Activated CD8-positive, alpha-beta memory T cell treated with anti-CD3 and anti-CD28 coated beads for 48 hours (primary cell): ENCODE measurements at places on chromosomes 5 and 9.

DNA sequence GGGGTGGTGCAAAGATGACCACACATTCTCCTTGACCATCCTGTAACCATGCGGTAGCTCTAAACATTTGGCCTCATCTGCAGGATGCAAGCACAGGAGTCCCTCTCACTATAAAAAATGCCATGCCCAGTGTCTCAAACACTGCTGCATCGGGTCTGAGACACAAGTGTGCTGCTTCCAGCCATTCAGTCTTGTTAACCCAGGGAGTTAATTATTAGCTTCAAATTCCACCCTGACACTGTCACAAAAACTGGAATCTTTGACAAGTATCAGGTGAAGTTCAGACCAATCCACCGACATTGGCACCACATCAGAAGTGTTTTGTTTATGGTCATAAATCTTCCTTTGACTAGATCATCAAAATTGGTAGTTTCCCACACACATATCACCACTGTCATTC lies 119.1 kb upstream of the RASEF start:
- no peak for DNase-seq

GRCh38 chr9:126565336-126566128 lies 48.2 kb upstream of the LMX1B start:
- DNase-seq, result no peak

DNA sequence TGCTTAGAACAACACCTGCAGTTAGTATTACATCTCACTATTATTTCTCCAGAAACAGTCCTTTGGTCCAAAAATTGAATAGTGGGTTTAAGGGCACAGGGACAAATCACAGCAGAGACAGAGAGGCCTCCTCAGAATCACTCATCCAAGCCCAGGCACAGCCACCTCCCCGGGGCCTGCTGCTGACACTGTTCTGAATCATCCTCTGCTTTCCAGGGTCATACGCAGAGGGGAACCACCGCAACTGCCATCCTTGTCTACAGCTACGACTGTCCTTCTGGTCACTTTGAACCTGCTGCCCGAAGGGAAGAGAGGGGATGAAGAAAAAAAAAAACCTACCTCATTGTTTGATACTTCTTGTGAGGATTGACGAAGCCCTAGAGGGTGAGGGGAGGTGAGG lies 35.3 kb upstream of the MAN2A1 start:
- DNase-seq, result no peak

GRCh38 chr9:71355884-71356283 lies 234.5 kb upstream of the TRPM3 start:
- no peak for DNase-seq

- DNase-seq, result no peak
These were observed 128.9 kb upstream of the SPEF2 start for GRCh38 chr5:35488791-35489190.

DNA sequence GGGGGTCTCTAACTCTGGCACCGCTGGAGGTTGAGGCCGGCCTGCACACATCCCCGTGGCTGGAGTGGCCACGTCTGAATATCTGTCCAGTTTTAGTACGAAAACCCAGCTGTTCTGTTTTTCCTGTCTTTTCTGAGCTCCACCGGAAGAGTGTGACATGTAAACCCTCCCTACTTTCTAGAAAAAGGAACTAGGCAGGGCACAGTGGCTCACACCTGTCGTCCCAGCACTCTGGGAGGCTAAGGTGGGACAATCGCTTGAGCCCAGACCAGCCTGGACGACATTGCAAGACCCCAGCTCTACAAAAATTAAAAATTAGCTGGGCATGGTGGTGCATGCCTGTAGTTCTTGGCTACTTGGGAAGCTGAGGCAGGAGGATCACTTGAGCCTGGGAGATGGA lies 8.2 kb upstream of the PHYKPL start:
- no peak for DNase-seq

DNA sequence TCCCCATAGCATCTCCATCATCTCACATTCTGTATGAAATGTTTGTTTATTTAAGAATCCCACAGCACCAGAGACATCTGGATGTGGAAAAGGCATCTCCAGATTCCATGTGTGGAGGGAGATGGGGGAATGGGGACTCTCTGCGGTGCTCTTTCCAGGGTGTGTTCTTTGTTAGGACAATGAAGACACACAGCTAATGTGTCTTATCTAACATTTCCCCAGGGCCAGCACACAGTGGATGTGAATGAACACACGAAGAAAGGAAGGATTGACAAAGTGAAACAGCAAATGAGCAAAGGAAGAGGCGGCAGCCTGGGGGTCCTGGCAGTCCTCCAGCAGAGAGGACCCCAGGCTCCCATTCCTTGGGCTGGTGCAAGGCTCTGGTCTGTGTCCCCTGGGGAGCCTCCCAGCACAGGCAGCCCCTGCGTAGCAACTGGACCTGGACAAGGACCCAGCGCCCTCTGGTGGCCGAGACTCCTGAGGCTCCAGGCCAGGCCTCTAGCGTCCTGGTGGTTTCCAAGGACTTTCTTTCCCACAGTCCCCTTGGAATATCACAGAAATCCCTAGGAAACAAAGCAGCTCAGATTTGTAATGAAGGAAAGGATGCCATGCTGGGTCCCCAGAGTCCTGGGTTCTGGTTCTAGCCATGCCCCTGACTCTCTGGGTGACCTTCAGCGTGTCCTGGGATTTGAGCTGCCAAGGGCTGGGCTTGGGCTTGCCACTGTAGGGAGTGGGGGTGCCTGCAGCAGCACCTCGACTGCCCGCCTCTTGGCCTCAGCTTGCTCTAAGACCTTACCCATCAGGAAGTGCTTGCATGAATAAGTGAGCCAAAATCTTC lies 3.5 kb upstream of the PDLIM7 start:
- DNase-seq, result peak; percentile 88

DNA sequence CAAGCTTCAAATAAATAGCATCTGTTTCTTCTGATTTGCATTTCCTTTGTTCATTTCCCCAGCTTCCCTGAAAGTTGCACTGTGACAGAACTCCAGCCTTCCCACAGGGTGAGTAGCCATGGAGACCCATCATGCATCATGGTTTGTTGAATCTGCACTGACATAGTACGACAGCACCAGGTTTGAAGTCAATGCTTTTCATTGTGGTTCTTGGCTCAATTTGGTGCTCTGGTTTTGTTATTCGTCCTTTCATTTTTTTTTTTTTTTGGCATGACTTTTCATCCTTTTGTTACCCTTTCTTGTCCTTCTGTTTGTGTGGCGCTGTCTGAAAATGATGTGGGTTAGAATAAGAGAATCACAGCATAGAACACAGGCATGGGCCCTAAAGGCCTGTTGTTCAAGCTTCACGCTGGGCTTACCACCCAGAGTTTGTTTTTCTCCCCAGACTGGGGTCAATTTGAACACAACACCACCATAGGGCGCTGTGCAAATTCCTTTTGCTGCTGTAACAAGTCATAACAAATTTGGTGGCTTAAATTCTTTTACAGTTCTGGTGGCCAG lies 206.2 kb upstream of the CDH10 start:
- DNase-seq, result no peak

- DNase-seq, result no peak
These were observed 31.6 kb upstream of the ANGPTL2 start for GRCh38 chr9:127154003-127154389.

- no peak for DNase-seq
These were observed 139.9 kb downstream of the GPBP1 start for GRCh38 chr5:57313716-57314115.

- DNase-seq, result no peak
These were observed 202.8 kb downstream of the SNX18 start for GRCh38 chr5:54720341-54720740.

GRCh38 chr9:136543830-136544547 lies 1.9 kb downstream of the NOTCH1 start:
- no peak for DNase-seq

- DNase-seq, result no peak
These were observed 266.3 kb downstream of the RAB3C start for GRCh38 chr5:58849223-58849622.

DNA sequence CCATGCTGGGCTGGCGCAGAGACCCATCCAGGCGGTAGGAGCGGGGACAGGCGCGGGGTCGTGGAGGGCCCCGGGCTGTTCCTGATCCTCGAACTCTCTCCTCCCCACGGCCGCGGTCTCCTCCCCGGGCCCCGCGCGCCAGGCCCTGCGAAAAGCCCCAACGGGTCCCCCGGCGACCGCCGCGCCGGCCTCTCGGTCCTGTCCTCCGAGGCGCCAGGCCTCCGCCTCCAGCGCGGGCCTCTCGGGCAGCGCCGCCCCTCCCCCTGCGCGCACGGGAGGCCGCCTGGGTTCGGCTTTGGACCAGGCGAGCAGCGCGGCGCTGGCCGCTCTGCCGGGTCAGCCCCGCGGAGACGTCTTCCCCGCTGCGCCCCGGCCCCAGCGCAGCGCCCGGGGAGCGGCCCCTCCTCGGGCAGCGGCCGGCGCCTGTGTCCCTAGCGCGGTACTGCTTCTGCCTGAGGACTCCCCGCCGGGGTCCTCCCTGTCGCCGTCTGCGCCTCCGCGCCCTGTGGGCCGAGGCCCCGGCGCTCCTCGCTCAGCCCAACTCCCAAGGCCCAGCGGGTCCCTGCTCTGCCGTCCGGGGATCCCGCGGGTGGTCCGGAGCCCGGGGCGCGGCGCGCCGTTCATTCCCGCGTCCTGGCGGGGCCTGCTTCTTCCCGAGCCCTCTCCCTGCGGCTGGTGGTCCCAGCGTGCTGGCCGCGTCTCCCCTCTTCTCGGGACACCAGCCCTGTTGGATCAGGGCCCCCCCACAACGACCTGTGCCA lies 13.4 kb downstream of the COL23A1 start:
- DNase-seq, result no peak

GRCh38 chr5:79846198-79846521 lies 144.9 kb downstream of the MTX3 start:
- DNase-seq, result no peak

- DNase-seq, result no peak
These were observed 12.9 kb upstream of the SLCO6A1 start for GRCh38 chr5:102511666-102512065.

DNA sequence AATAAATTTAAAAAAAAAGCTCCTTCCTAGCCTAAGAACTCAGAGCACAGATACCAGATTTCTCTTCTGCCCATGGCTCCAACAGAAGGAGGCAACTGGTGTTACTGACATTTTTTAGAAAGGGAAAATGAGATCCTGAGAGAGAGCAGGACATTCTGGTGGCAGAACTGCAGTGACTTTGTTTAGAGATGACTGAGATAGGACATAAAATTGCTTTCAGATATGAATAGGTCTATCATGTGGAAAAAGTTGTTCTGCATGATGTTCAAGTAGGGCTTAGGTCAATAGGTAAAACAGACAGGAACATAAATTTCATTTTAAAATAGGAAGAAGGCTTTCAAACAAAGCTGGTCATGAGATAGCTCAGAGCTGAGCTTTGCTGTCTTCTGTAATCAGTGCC lies 49.6 kb downstream of the NIPAL4 start:
- no peak for DNase-seq

- no peak for DNase-seq
These were observed 369.8 kb upstream of the PDE4D start for GRCh38 chr5:60263346-60263745.
